ENCODE measurements at places on chromosomes 2 and 18. TPM values are rescaled to one million over a fixed set of nuclear protein-coding genes. Genes with fewer than 3 reads are reported as not detected.
A peak's percentile ranks its signal among the peaks of the same experiment; 100 is the strongest.

GRCh38 chr2:219459460-219460311 is 25.0 kb downstream of the SPEG start:
- peak; percentile 31 for DNase-seq
- H3K4me3 ChIP-seq: no peak overlapping the region
- no peaks in the 10 kb centered on the region for H3K4me1 ChIP-seq
- H3K27me3 ChIP-seq: no peaks in the 10 kb centered on the region

DNA sequence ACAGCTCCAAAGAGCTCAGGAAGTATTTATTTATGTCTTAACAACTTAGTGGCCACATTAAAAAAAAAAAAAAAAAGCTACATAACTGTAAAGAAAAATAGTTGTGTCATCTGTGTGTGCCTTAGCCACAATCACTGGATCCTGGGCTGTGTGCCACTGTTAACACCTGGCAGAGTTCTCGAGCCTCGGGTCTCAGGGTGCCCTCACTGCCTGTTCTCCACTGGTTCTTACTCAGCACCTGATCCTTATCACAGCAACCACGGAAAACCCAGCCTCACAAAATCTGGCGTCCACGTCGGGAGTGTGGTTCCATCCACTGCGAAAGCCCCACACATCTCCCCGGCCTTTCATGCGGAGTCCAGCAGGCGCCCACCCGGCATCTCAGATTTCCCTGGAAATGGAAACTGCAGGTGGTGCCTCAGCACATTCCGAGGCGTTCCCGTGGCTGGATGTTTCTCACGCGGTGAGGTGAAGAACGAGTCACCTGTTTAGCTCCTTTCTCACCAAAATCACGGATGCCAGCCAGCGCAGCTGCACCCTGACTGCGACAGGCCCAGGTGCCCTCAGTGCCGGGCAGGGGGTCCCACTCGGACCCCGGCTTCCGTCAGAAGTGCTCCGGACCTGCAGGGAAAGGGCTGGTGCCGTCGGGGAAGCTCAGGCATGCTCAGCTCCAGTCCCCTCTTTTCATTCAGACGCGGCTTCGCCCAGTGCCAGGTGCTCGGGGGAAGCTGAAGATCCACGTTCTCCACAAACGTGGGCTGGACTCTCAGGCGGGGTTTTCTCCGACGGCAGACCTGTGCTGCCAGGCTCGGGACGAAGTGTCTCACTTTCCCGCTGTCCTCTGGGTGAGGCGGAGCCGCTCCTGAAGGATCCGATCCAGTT is 198.7 kb upstream of the SALL3 start:
- H3K4me1 ChIP-seq: no peaks in the 10 kb centered on the region
- no peak for DNase-seq
- H3K4me3 ChIP-seq: no peak overlapping the region
- H3K27me3 ChIP-seq: no peaks in the 10 kb centered on the region

- H3K36me3 ChIP-seq: no peaks in the 10 kb centered on the region
- no peaks in the 10 kb centered on the region for H3K4me1 ChIP-seq
- no peak overlapping the region for H3K27ac ChIP-seq
- no peak for DNase-seq
- no peaks in the 10 kb centered on the region for H3K27me3 ChIP-seq
These were observed 826.0 kb downstream of the PLCL1 start for GRCh38 chr2:198630384-198630783.

- H3K36me3 ChIP-seq: no peaks in the 10 kb centered on the region
- H3K27me3 ChIP-seq: no peaks in the 10 kb centered on the region
- H3K4me1 ChIP-seq: no peaks in the 10 kb centered on the region
- H3K4me3 ChIP-seq: no peak overlapping the region
These were observed 53.5 kb upstream of the TCF4 start for GRCh38 chr18:55641486-55641885.

DNA sequence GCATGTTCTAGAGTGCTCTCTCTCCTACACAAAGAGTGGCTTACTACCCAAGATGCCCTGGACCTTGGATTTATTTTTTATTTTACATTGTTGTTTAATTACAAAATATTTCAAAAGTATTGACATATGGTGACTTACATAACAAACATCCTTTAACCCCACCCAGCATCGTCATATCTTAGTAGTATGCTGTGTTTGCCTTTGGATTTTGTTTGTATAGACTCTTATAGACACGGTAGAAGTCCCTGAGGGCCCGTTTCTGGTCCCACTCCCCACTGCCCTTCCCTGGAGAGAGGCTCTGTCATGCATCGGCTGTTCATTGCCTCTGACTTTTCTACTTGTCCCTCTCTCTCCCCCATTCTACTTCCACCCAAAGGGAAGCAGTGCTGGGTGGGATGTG is 112.0 kb downstream of the ZBTB7C start:
- H3K27ac ChIP-seq: no peak overlapping the region
- no peak for DNase-seq
- no peaks in the 10 kb centered on the region for H3K4me1 ChIP-seq
- no peaks in the 10 kb centered on the region for H3K36me3 ChIP-seq

DNA sequence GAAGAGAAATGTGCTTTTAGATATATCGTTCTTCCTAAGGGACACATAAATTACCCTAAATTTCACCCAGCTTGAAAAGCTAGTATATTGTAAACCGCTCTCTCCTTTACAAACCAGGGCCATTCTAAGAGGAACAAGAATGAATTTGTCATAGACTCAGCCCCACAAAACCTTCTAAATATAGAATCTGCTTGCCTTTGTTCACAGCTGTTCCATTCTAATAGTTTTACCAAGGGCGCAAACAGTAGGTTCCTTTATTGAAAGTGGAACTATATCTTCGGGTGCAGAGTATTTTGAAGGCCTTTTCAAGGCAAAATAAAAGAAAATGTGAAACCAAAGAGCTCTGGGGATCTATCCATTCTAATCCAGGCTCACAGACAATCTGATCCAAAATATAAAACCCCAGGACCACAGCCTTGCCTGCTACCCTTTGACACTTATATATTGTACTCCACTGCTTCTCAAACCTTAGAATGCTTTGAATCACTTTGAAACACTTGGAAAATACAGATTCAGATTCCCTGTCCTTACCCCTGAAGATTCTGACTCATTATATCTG is 316.8 kb downstream of the PAX3 start:
- no peak overlapping the region for H3K27ac ChIP-seq
- no peaks in the 10 kb centered on the region for H3K36me3 ChIP-seq
- H3K4me1 ChIP-seq: no peaks in the 10 kb centered on the region
- no peak overlapping the region for H3K4me3 ChIP-seq
- DNase-seq: no peak

GRCh38 chr2:9004338-9005204 is 1.1 kb upstream of the MBOAT2 start:
- H3K27me3 ChIP-seq: no peaks in the 10 kb centered on the region
- H3K36me3 ChIP-seq: no peaks in the 10 kb centered on the region
- no peak for DNase-seq

- H3K36me3 ChIP-seq: no peaks in the 10 kb centered on the region
- H3K4me3 ChIP-seq: no peak overlapping the region
- no peak overlapping the region for H3K27ac ChIP-seq
- no peaks in the 10 kb centered on the region for H3K27me3 ChIP-seq
- no peaks in the 10 kb centered on the region for H3K4me1 ChIP-seq
- DNase-seq: no peak
These were observed 28.1 kb upstream of the ASPRV1 start for GRCh38 chr2:69989441-69990105.

GRCh38 chr18:45792506-45793263 is 32.8 kb upstream of the SIGLEC15 start:
- H3K36me3 ChIP-seq: no peaks in the 10 kb centered on the region
- no peak overlapping the region for H3K4me3 ChIP-seq

- no peak overlapping the region for H3K27ac ChIP-seq
- DNase-seq: no peak
- no peak overlapping the region for H3K4me3 ChIP-seq
- H3K27me3 ChIP-seq: no peaks in the 10 kb centered on the region
These were observed 24.4 kb downstream of the SP5 start for GRCh38 chr2:170739507-170740046.

- no peaks in the 10 kb centered on the region for H3K36me3 ChIP-seq
- no peak overlapping the region for H3K4me3 ChIP-seq
- no peak overlapping the region for H3K27ac ChIP-seq
- H3K27me3 ChIP-seq: no peaks in the 10 kb centered on the region
- H3K4me1 ChIP-seq: no peaks in the 10 kb centered on the region
These were observed 700.8 kb downstream of the RNF144A start for GRCh38 chr2:7618031-7618430.

GRCh38 chr2:27408601-27409320 is 630 bp downstream of the PPM1G start:
- no peaks in the 10 kb centered on the region for H3K4me1 ChIP-seq
- DNase-seq: no peak
- peak overlapping the region; percentile 97 for H3K4me3 ChIP-seq

DNA sequence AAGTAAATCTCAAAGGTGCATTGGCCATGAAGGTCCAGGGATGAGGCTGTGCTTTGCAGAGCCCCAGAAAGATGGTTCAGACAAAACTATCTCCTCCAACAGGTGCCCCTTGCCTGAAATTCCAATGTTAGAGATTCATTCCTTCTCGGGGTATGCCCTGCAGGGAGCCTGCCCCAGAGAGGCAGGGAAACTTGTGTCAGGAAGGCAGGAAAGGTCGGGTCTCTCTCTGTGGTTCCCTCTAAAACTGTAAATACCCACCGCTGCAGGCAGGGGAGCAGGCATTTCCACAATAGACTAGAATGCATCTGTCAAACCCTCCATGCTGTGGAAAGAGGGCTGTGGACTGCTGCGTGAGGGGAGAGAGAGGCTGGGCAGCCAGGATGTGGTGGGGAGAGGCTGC is 207.8 kb upstream of the SMAD2 start:
- H3K4me3 ChIP-seq: no peak overlapping the region
- no peaks in the 10 kb centered on the region for H3K36me3 ChIP-seq
- H3K27me3 ChIP-seq: no peaks in the 10 kb centered on the region
- peaks cover 5% of the 10 kb centered on the region for H3K4me1 ChIP-seq
- no peak overlapping the region for H3K27ac ChIP-seq

DNA sequence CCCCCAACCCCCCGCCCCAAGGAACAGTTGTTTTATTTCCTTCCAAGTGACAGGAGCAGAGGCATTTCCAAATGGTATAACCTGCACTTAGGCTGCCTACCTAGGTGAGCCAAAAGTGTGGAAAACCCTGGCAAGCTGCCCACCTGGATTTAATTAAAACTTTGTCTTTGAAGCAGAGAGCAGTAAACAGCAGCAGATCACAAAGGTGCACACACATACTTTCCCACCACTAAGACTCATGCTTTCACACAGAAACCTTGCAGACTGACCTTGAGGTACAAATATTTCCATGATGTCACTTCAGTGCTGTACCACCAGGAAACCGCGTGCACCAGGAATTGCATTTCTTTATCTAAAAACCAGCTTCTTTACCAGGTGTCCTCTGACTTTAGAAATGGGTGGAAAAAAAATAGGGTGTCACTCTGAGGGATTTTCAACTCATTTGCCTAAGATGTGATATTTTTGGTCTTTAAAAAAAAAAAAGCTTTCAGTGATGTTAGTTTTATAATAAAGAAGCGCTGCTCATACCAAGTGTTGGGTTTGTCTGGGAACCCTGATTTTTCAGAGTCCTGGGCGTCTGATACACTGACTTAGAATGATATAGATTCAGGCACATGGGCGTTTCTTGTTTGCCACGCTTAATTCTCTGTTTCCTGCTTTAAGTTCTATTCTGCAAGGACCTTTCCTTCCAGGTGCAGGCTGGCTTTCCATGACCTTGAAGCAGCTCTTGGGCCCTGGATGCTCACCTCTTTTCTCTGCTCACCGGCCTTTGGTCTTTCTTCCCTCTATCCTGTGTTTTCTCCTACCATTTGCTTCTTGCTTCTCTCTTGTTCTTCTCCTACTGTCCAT is 70.7 kb upstream of the BCL2L11 start:
- no peaks in the 10 kb centered on the region for H3K36me3 ChIP-seq
- no peak overlapping the region for H3K27ac ChIP-seq
- DNase-seq: no peak

DNA sequence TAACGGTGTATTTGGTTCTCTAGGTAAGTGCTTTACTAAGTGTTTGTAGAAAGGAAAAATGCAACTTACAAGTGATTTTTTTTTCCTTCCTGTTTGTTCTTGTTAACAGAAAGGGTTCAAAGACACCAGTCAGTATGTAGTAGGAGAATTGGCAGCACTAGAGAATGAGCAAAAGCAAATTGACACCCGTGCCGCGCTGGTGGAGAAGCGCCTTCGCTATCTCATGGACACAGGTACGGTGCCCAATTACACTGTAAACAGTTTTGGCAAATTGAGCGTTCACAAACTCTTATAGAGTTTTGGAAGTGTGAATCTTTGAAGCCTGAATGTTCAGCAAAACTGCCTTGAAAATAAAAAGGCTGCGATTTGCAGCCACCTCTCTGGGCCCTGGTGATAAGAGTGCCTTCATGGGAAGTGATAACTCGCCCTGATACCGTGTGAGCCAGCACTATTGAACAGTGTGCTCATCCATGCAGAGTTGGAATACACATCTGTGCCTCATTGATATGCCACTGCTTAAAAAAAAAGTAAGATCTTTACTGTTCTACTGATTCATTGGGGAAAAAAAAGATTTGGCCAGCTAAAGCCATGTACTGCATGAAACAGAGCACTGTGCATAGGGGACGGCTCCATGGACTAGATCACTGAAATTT is 54.0 kb upstream of the OTX1 start:
- no peaks in the 10 kb centered on the region for H3K36me3 ChIP-seq
- H3K27ac ChIP-seq: no peak overlapping the region
- H3K4me3 ChIP-seq: no peak overlapping the region
- no peaks in the 10 kb centered on the region for H3K4me1 ChIP-seq
- no peaks in the 10 kb centered on the region for H3K27me3 ChIP-seq

GRCh38 chr2:241177526-241178334 is 10.7 kb upstream of the ANO7 start:
- no peaks in the 10 kb centered on the region for H3K4me1 ChIP-seq
- H3K27ac ChIP-seq: no peak overlapping the region
- no peaks in the 10 kb centered on the region for H3K27me3 ChIP-seq
- H3K36me3 ChIP-seq: no peaks in the 10 kb centered on the region
- no peak overlapping the region for H3K4me3 ChIP-seq

DNA sequence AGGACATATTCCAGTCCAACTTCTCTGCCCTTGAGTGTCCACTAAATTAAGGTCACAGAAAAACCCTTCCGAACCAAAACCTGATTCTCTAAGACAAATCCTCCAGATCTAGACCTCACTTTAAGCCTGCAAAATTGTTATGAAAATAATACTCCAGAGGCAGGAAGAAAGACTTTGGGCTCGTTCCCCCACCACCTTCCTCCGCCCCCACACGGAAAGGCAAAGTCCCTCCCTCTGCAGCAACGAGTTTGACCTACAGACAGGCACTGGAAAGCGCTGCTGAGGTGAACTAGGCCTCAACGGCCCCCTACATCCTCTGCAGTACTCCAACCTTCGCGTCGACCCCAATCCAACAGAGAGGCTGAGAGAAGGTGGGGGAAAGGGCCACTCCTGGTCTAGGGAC is 808 bp downstream of the ATP5MC3 start:
- no peaks in the 10 kb centered on the region for H3K4me1 ChIP-seq
- H3K27me3 ChIP-seq: no peaks in the 10 kb centered on the region
- no peak for DNase-seq
- peak overlapping the region; percentile 69 for H3K4me3 ChIP-seq

GRCh38 chr2:35873921-35874320 is 481.7 kb upstream of the CRIM1 start:
- H3K4me1 ChIP-seq: no peaks in the 10 kb centered on the region
- no peak for DNase-seq
- no peaks in the 10 kb centered on the region for H3K36me3 ChIP-seq
- no peaks in the 10 kb centered on the region for H3K27me3 ChIP-seq
- H3K27ac ChIP-seq: no peak overlapping the region

The TSPYL6 gene
- total RNA-seq: not detected

The ICA1L gene
- total RNA-seq: 8.9 TPM

The SLC4A3 gene
- 7.6 TPM for total RNA-seq

The LHCGR gene
- 1.6 TPM for total RNA-seq

The DSG4 gene
- 0.68 TPM for total RNA-seq

The SOWAHC gene
- total RNA-seq: 20.7 TPM

The SCLY gene
- total RNA-seq: 16.1 TPM
